Hematopoietic multipotent progenitor cell treated with erythropoietin and hydrocortisone succinate and interleukin-3 and kit ligand, for 6 days (in vitro differentiated cells): ENCODE measurements at places on chromosomes 16 and 17.
A peak's percentile ranks its signal among the peaks of the same experiment; 100 is the strongest.

DNA sequence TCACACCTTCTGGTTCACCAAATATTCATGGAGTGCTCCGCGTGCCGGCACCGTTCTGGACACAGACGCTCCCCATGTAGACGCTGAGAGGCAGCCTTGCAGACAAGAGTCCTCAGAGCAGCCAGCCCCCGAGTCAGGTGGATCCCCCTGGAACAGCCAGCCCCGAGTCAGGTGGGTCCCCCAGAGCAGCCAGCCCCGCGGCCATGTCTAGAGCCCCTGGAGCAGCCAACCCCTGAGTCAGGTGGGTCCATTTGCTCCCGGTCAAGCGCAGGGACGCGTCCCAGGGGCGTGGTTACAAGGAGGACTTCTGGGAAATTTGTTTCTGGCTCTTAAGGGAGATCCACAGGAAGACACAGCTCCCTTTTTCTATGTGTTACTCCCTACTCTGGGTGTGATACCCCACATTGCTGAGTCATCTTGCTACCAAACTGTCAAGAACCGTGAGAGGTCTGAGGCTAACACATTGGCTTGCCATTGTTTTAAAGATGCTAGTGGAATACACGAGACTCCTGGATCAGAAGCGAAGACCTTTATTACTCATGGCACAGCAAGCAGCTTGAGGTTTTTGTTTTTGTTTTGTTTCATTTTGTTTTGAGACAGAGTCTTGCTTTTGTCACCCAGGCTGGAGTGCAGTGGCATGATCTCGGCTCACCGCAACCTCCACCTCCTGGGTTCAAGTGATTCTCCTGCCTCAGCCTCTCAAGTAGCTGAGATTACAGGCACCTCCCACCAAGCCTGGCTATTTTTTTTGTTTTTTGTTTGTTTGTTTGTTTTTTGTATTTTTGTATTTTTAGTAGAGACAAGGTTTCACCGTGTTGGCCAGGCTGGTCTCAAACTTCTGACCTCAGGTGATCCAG, 43.3 kb upstream of the CBFA2T3 start:
- DNase-seq: peak; percentile 81

DNA sequence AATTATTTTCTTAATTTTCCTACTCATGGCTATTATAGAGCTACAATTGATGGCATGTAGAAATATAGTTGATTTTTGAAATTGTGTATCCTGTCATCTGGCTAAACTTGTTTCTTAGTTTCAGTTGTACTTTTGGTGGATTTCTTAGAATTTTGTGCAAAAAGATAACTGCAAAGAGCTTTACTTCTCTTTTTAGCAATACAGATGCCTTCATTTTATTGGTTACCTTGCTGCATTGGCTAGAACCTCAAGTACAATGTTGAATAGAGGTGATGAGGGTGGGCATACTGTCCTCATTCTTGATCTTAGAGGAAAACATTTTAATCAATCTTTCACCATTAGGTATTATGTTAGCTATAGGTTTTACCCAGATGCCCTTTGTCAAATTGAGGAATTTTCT, 67.9 kb downstream of the METRNL start:
- no peak for DNase-seq

- no peak for DNase-seq
Measured at GRCh38 chr17:69634844-69635243, 220.3 kb downstream of the MAP2K6 start.

DNA sequence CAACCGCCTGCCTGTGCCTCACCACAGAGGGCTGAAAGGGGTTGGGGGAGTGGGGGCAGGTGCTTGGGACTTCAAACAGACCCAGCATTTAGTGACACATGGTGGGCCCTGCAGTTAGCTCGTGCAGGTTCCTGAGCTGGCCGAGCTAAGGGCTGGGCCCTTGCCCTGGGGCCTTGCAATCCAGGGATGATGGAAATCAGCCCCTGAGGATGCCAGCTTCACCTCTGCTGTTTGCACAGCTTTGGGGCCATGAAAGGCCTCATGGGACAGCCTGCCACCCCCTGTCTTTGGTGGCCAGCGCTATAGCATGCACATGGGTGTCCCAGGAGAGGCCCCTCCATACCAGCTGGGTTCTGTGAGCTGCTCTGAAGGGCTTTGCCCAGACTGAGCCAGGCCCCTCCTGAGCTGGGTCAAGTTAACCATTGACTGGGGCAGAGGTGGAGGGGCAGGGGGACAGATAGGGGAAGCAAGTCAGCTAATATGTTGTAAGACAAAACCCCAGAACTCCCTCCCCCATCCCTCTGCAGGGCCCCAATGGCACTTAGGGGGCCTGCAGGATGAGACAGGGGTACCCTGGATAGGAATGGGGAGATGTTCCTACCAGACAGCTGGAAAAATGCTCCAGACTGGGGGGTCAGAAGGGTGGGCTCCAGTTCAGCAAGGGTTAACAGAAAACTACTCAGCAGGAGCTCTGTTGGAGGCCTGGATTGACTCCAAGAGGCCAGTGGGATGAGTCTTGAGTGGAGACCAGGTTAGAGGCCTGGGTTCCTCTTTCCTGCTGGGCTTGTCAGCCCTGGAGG, 692 bp downstream of the PRR15L start:
- no peak for DNase-seq

DNA sequence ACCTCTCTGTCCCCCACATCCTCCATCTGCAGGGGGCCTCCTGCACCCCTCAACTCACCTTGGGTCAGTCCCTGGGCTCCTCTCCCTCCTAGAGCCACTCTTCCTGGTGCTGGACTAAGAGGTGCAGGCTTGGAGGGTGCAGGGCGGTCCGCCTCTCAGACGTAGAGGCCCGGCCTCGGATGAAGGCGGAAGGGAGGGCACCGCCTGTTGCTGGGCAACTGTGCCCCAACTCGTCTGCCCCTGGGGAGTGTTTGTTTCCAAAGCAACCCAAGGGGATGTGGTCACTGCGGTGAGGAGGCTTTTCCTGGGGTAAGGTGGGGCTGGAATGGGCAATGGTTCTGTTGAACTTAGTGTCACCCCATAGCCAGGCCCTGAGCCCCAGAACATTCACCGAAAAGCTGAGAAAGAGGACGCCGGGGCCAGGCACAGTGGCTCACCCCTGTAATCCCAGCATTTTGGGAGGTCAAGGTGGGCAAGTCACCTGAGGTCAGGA, at the start of gene C16orf54:
Gene C16orf54 (minus strand): TSS at position 138 of the 493 bp plus-strand sequence. CDS start 1,039 bp downstream, outside the sequence.
- peak; percentile 96 for DNase-seq

DNA sequence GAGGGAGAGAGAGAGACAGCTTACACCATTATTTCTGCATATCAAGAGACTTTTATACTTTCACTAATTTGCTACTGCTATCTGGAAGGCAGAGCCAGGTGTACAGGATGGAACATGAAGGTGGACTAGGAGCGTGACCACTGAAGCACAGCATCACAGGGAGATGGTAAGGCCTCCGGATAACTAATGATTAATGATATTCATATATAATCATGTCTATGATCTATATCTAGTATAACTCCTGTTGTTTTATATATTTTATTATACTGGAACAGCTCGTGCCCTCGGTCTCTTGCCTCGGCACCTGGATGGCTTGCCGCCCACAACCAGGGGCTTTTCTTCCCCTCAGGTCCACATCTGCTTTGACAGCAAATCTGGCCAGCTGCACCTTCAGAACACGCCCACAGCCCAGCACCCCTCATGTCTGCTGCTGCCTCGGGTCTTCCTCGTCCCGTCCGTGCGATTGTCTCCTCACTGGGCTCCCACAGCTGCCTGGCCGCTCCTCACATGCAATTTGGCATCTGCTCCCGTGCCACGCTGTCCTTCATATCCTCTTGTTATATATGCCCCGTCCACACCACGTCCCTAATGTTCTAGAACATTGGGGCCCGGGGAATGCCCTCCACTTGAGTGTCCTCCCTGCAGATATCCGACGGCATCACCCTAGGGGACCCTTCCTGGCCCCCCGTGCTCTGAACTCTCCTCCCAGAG, 10.2 kb upstream of the DEF8 start:
- DNase-seq: no peak

DNA sequence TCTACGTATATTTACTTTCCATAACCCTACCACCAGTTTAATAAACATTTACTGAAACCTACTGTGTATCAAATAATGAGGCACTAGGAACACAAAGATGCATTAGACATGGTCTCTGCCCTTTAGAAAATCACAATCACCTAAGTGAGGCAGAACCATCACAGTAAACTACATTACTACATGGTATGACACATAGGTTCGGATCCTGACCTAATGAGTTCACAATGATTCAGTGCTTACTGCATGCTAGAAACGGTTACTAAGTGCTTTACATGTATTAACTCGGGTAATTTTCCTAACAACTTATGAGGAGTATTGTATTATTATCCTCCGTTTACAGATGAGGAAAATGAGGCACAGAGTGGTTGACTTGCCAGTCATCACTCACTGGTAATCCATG, 5.2 kb upstream of the SYNRG start:
- DNase-seq: no peak

GRCh38 chr17:28115046-28115445, 72.6 kb downstream of the NLK start:
- DNase-seq: no peak

DNA sequence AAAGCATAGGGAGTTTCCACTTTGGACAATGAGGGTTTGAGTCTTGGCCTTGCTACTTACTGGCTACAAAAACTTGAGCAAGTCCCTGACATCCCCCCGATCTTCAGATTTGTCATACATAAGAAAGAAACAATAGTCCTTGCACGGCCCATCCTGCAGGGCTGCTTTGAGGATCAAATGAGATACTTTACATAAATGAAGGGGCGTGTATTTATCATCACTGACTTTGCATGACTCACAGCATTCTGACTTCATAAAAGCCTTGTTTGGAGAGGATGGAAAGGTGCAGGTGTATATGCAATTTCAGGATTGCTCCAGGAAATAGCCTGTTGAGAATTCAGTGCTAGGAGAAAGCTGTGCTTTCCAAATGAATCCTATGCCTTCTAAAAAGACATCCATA, 465.0 kb upstream of the MAF start:
- no peak for DNase-seq

- no peak for DNase-seq
Measured at GRCh38 chr17:33284022-33284421, 9.1 kb downstream of the ASIC2 start.

DNA sequence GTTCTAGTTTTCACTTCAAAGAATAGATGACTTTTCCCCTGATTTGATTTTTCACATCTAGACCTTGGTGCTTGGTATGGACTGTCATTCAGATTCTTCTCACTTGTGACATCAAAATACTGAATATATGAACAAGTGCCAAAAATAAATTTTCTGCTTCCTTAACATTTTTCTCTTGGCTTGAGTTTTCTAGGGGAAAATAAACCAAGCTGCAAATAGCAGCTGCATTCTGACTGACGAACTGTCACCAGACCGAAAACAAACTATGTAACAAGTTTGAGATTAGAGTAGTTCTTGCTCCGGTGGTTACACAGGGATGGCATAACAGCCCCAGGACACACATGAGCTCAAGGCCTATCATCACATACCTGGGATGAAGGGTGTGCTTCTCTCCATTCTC, 345.7 kb downstream of the CNTNAP4 start:
- DNase-seq: no peak

DNA sequence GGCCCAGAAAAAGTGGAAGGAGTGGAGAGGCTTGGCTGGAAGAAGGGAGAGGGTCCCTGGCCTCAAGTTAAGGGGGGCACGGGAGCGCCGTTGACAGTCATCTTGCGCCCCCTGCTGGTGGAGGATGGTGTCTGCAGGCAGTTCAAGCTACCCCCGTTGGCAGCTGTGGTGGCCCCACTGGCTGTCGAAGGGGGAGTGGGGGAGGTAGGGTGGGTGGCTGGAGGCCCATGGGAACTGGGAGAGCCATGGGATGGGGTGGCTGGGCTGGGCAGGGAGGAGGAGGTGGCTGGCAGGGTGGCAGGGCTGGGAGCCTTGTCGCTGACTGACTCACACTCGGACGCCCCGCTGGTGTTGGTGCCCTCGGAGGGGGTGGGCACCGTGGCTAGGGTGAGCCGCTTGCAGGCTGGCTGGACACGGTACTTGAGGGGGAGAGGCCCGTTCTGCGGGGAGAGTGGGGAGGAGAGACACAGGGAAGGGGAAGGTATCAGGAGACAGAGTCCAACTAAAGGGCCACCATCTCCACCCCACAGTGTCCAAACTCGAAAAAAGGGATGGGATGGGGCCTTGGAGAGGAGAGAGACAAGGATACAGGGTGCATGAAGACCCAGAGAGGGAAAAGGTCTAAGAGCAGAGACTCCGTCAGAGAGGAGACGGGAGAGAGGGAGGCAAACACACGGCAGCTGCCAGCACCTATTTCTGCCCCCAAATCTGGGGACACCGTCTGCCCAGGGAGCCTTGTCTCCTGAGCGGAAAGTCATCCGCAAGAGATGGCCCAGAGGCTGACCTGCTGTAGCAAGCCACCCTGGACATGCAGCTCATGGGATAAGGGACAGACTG, 5.2 kb downstream of the CISD3 start:
- peak; percentile 75 for DNase-seq

- peak; percentile 69 for DNase-seq
Measured at GRCh38 chr17:29622337-29623282, at the start of gene CORO6. TSS of gene CORO6 (minus strand) at chr17:29622912. CDS start at chr17:29621421, 1,491 bp downstream.

GRCh38 chr16:474420-475122, 49.1 kb downstream of the RAB11FIP3 start:
- DNase-seq: no peak

- peak; percentile 93 for DNase-seq
Measured at GRCh38 chr17:60361889-60362288, 30.0 kb downstream of the USP32 start.

- DNase-seq: no peak
Measured at GRCh38 chr17:66398059-66398458, 95.6 kb downstream of the PRKCA start.

GRCh38 chr17:6943406-6943805, 52.4 kb upstream of the ALOX12 start:
- DNase-seq: no peak

GRCh38 chr16:9503251-9503984, 412.0 kb downstream of the HAPSTR1 start:
- DNase-seq: no peak

GRCh38 chr17:17758941-17759563, 77.7 kb downstream of the SREBF1 start:
- no peak for DNase-seq

DNA sequence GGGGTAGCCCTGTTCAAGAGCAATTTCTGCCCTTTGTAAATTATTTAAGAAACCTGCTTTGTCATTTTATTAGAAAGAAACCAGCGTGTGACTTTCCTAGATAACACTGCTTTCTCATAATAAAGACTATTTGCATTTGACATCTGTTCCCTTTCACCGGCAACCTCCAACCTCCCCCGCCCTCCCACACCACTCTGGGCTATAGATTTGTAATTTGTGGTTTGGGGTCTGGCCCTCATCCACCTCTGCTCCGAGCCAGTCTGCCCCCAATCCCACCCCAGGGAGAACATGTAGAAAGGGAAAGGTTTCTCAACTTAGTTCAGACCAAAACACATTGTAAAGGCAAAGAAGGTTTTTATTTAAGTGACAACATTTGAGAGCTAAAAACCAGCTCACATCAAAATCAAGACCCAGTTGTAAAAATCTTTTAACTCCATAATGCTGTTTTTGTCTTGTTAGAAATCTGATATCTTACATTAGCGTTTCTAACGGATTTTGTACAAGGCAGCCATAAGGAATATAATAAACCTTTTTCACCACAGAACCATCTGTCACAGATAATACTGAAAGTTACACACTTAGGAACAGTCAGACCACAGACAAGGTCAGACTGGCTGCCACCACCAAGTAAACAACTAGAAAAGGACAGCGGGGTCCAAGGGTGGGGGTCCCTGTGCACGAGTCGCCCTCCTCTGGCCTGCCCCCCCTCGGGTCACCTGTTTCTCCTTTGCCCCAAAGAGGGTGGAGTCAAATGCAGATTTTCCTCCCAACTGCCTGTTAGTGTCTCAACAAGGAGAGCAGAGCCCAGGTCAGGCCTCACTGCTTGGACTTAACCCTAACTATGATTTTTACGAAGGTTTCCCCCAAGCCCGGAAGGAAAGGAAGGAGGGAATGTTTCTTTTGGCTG, 6.9 kb downstream of the PIMREG start:
- peak; percentile 47 for DNase-seq

GRCh38 chr17:13572581-13572980, 29.1 kb downstream of the HS3ST3A1 start:
- no peak for DNase-seq
